ENCODE measurements at places on chromosomes 1 and 21.

GRCh38 chr1:66433611-66434010 is 100.3 kb upstream of the SGIP1 start:
- peak; percentile 56 for DNase-seq

GRCh38 chr1:53410100-53410541 is 49.1 kb upstream of the DMRTB1 start:
- peak; percentile 54 for DNase-seq

GRCh38 chr1:209095627-209096595 is 487.6 kb upstream of the CAMK1G start:
- peak; percentile 94 for DNase-seq

DNA sequence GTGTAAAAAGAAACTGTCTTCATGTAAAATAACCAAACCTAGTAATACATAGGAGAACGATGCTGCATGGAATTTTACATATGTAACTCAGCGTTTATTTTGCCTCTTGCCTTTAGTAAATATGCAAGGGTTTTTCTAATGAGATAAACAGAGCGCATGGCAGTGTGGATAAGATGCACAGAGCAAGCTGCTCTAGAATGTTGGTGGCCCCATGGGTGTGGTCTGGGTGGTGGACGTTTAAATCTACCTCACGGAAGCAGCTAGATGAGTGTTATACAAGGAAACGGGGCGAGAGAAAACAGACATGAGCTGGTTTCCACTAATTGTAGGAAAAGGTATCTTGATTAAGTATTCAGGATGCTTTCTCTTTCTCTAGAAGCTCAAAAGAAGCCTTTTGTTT is 205.9 kb downstream of the DSCAM start:
- DNase-seq: no peak

DNA sequence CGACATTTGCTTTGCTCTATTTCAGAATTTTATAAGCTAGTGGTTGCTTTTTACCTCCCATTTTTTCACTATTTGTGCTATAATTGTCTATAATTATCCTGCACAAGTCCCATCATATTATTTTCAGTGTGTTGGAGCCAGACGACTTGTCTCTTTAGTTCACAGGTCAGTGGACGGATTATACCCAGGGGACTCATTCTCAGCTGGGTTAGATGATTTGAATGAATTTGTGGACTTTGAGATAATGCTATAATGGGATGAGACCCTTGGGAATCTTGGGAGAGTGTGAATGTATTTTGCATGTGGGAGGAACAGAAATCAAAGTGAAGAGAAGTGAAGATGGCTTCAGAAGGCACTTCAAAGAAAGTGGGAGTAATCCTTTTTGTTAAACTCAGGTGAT is 31.5 kb upstream of the KCNK1 start:
- no peak for DNase-seq

- peak; percentile 32 for DNase-seq
Measured at GRCh38 chr21:28099001-28099705, 893.5 kb downstream of the LTN1 start.

- peak; percentile 45 for DNase-seq
Measured at GRCh38 chr1:216670118-216670883, 52.9 kb downstream of the ESRRG start.

- DNase-seq: peak; percentile 19
Measured at GRCh38 chr1:199472018-199472417, 555.5 kb upstream of the NR5A2 start.

DNA sequence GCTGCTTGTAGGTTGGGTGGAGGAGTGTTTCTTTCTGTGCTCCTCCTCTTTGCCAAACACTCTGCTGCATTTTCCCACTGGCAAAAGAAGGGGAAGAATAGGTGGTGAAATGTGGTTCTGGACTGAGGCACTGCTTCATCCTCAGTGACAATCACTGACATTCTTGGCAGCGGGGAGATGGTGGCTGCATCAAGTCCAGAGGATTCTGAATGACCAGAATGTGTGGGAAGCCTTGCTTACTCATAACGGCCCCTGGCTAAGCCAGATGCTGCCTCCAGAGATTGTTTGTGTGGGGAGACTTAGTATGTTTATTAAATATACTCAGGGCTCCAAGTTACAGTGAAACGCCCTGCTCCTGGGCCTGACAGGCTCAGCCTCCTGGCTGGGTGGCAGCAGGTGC is 160.3 kb downstream of the CACNA1E start:
- no peak for DNase-seq

- DNase-seq: no peak
Measured at GRCh38 chr1:19743180-19743579, 56.5 kb downstream of the TMCO4 start.

DNA sequence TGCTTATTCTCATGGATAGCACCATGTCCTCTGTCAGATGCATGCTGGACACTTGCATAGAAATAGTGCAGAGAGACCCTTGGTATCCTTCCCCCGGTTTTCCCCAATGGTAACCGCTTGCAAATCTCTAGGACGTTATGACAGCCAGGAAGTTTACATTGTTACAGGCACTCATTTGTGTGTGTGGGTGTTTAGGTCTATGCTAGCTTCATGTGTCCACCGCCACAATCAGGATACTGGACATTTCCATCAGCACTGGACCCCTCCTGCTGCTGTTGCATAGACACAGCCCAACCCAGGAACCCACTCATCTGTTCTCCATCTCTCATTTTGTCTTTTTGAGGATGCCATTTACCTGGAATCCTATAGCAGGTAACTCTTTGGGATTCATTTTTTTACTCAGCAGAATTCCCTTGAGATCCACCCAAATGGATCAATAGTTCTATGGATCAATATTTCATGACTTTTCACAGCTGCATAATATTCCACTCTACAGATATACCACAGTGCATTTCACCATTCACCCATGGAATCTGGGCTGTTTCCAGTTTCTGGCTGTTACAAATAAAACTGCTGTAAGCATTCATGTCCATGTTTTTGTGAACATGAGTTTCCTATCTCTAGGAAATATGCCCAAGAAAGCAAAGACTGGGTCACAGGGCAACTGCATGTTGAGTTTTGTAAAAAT is 6.6 kb upstream of the WNT9A start:
- no peak for DNase-seq

DNA sequence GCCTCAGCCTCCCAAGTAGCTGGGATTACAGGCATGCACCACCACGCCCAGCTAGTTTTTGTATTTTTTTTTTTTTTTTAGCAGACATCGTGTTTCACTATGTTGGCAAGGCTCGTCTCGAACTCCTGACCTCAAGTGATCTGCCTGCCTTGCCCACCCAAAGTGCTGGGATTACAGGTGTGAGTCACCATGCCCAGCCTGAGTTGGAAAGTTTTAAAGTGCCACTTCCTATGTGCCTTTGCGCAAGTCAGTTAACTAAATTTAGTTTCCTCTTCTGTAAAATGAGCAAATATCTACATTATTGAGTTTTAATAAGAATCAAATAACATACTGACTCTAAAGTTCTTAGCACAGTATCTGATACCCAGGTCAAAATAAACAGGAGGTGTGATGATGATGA is 12.4 kb downstream of the SLC19A2 start:
- DNase-seq: no peak

GRCh38 chr1:243397613-243398321 is 141.9 kb downstream of the SDCCAG8 start:
- no peak for DNase-seq

GRCh38 chr1:10866321-10867093 is 70.1 kb upstream of the CASZ1 start:
- no peak for DNase-seq

DNA sequence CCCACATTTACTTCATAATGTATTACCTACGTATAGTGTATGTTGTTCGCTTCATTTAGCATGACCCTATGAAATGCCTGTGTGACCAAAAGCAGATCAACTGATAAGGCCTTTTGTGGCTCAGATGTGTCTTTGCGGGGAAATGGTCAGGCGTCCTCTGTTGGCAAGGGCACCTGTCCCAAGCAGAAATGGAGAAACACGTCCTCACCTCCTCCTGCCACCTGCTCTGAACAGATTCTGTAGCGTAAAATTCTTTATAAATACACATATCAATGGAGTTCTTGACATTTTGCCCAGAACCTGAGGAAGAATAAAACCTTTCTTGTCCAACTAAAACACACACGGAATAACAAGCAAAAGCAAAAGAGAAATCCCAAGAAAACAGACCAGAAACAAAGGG is 417.9 kb downstream of the KIF26B start:
- no peak for DNase-seq

GRCh38 chr1:211082824-211083223 is 51.1 kb downstream of the KCNH1 start:
- DNase-seq: no peak

GRCh38 chr1:203287109-203287893 is 18.0 kb upstream of the BTG2 start:
- peak; percentile 20 for DNase-seq

DNA sequence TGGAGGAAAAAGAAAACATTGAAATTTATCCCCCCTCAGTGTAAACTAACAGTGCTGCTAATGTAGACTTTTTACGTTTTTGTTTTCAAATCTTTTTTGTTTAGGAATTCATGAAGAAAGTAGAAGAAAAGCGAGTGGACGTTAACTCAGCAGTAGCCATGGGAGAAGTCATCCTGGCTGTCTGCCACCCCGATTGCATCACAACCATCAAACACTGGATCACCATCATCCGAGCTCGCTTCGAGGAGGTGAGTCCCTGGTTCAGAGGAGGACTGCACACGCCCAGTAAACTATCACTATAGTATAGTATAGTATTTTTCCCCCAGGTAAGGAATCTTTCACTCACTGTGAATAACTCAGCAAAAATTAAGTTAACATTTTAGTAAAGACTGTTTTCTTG is 37.8 kb upstream of the BMP8A start:
- peak; percentile 23 for DNase-seq

DNA sequence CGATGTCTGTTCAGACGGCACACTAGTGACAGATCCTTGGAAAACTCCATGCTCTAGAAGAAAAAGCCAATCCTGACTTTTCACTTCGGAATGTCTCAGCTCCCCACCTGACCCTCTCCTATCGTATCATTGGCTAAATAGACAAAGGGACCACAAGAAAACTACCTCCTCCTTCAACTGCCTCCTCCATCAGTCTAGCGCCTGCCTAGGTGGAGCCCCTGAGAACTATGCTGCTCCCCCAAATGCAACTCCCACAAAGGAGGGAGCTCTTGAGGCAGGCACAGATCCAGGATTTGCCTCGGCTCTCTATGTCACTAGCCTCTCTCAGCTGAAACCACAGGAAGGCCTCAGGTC is 148.4 kb downstream of the TOMM20 start:
- peak; percentile 71 for DNase-seq

DNA sequence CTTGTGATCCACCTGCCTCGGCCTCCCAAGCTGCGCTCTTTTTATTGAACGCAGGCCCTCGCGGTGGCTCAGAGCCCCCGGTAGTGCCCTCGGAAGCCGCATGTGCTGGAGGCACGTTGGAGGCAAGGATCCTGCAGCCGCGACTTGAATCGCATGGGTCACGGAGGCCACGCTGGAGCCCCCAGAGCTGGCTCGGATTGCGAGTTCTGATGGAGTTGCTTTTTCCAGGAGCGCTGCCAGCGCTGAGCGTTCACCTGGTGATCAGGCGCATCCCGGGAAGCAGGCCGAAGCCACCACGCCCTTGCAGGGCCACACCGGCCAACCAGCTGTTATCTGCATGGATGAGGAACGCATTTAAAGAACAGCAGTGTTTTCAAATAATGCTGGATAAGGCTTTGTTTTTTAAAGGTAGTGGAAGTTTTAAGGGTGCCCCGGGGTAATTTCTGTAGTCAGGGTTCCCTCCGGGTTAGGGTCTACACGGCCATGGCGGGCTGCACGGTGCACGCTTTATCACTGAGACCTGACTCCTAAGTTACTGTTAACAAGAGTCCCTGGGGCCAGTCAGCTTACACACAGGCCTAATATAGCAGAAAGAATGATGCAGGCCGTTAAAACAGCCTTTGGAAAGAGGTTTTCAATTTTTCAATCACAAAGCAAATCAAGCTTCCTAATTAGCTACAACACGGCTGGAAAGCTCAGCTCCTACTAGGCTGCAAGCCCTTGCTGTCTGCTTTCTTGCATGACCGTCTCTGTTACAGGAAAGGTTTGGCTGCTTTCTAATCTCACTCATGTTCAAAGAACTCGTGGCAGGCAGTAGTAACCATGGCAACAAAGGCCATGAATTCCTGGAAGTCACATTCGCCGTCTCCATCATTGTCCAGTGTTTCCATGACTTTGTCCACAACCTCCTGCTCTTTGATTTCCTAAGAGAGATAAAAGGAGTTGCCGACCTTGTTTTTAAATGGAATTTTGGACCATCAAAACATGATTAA is 6.0 kb downstream of the S100B start:
- peak; percentile 89 for DNase-seq

DNA sequence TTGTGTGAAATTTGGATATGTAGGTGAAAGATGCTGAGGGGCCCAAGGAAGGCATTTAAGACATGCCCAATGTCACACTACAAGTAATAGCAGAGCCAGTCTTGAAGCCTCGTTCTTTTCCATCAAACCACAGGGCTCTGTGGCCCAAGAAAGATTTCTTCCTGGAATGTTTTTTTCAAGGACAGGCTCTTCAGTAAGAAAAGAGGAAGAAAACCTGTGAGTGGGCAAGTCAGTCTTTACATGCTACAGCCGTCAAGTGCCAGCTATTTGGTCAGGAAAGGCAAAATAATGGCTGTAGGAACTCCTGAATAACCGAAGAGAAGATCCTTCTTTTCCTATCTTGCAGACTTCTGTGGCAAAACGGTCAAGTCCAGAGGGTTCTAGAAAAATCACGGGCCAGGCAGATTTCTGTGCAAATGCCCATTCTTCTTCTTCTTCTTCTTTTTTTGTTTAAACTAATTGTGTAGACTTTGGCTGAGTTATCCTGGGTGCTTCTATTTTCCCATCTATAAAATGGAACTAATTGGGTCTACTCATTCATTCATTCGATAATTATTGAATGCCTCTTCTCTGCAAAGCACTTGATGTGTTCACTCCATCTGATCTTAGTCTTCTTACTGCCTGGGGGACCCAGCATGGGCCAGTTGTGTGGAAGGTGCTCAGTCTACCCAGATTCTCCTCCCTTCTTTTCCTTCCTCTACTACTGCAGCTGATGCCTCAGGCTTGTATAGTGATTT is 1.9 kb upstream of the ID3 start:
- no peak for DNase-seq

DNA sequence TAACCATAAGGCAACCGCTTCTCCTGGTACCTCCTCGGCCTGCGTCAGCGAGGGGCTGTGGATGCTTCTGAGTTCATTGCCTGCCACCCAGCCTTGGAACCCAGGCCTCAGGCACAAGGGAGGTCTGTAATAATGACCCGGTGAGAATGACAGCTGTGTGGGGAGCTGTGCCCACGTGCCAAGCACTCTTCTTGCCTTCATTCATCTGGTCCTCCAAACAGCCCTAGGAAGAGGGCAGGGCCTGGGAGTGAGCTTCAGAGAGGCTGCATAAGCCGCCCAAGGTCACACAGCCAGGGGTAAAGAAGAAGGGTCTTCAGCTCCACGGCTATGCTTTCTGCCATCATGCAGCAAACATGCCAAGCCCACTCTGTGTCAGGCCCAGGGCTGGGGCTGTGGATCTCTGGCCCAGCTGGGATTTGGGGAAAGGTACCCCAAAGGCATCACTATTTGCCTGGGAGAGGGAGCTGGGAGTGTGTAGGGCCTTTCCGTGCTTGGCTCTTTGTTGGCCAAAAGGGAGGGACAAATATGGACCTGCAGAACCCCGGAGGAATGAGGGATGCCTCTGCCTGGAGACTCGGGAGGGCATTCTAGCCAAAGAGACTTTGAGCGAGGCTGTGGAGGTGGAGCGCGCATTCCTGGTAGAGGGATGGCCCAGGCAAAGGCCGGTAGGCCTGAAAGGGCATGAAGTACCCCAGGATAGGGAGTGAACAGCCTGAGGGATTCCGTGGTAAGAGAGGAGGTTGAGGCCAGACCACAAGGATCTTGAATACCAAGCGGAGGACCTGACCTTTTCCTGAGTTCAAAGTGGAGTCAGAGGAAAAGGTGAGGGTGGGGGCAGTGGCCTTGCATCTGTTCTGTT is 10.1 kb upstream of the EDN2 start:
- DNase-seq: no peak

- DNase-seq: no peak
Measured at GRCh38 chr1:35499652-35500176, 57.5 kb downstream of the KIAA0319L start.

Measured in fibroblast of upper back skin (primary cell).